ENCODE measurements at places on chromosomes 3 and 15.

GRCh38 chr3:149858911-149859310 is 45.9 kb downstream of the RNF13 start:
- no peak for DNase-seq

DNA sequence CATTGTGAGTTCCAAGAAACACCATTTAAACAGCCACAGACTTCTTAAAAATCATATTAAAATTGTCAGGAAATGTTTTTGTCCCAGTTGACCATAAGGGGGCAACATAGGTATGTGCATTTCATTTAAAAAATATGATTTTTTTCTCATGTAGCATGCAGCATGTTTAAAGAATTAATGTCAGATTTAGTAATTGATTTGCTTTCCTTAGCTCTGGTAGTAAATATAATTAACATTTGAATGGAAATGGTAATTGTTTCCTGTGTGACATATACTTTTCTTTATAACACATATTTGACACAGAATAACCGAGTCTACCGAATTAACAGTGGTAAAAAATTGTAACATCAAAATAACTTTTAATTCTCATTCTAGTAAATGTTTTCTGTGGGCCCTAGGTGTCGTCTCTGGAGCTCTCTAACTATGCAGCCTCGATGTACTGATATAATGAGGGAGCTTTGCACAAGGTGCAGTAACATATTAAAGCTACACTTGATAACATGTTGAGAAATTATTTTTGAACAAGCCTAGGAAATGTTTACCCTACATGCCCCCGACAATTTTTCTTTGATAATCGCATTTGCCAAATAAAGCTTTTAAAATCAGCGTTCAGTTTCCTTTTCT is 34.9 kb downstream of the NXPE3 start:
- no peak for DNase-seq

GRCh38 chr15:52803467-52804306 is 13.6 kb upstream of the ONECUT1 start:
- no peak for DNase-seq

DNA sequence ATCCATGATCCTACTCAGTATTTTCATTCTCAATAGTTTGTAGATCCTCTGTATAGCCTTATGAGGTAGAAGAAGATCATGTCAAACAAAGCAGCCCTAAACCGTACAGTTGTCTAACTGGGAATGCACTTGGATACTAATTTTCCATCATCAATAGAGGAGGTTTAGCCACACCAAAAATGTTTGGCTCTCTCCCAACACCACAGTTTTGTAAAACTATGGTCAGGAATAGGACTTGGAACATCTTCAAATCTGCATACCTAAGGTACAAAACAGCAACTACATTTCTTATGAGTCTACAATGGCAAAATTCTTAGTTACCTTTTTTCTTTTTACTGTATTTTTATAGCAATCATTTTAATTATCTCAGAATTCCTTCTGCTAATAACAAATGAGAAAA is 1001.6 kb downstream of the ROBO2 start:
- peak; percentile 44 for DNase-seq
